ENCODE measurements at places on chromosomes 5 and 9. TPM values are rescaled to one million over a fixed set of nuclear protein-coding genes. Genes with fewer than 3 reads are reported as not detected.

- no peaks in the 10 kb centered on the region for H3K27me3 ChIP-seq
- no peak overlapping the region for H3K4me3 ChIP-seq
- H3K4me1 ChIP-seq = no peaks in the 10 kb centered on the region
- no peak overlapping the region for H3K27ac ChIP-seq
- DNase-seq = peak; percentile 67
- no peaks in the 10 kb centered on the region for H3K36me3 ChIP-seq
Measured at GRCh38 chr9:18437315-18438201, 36.4 kb upstream of the ADAMTSL1 start.

DNA sequence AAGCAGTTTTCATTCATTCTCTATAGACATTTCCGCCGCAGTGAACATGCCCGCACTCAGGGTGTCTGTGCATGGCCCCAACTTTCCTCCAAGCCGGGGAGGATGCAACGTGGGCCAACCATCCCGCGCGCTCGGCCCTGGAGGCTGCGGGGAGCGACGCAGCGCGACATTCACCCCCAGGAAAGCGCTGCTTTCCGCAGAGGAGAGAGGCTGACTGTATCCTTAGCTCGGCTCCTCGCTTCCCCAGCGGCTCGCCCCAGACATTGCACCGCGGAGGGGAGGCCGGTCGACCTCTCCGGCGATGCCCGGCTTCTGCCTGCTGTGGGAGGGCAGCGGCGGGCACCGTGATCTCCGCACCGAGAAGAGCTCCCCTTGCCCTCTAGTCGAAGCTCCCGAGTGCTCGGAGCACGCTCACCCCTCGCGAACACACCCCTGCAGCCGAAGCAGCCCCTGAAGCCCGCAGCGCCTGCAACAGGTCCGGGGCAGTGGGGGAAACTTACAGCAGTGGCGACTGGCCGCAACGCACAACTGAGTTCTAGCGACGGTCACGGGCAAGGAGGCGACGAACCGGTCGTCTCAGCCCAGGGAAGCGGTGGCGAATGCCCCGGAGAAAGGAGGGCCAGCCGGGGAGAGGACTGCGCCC is 600 bp downstream of the ENC1 start:
- H3K27me3 ChIP-seq = no peaks in the 10 kb centered on the region
- peak overlapping the region; percentile 77 for H3K4me3 ChIP-seq
- H3K36me3 ChIP-seq = peaks cover 10% of the 10 kb centered on the region
- peak overlapping the region; percentile 84 for H3K27ac ChIP-seq

- H3K36me3 ChIP-seq = no peaks in the 10 kb centered on the region
- no peak overlapping the region for H3K27ac ChIP-seq
- no peaks in the 10 kb centered on the region for H3K27me3 ChIP-seq
- no peak for DNase-seq
- H3K4me3 ChIP-seq = no peak overlapping the region
- H3K4me1 ChIP-seq = no peaks in the 10 kb centered on the region
Measured at GRCh38 chr5:89263846-89264245, 380.9 kb upstream of the MEF2C start.

- H3K36me3 ChIP-seq = peaks cover 34% of the 10 kb centered on the region
- H3K27me3 ChIP-seq = no peaks in the 10 kb centered on the region
- H3K4me1 ChIP-seq = peaks cover 5% of the 10 kb centered on the region
- no peak overlapping the region for H3K27ac ChIP-seq
Measured at GRCh38 chr5:142006363-142007236, 6.2 kb downstream of the GNPDA1 start.

Gene OTP
- not detected for total RNA-seq
